ENCODE measurements at places on chromosomes 11 and 22. TPM values are rescaled to one million over a fixed set of nuclear protein-coding genes. Genes with fewer than 3 reads are reported as not detected.

GRCh38 chr11:119882316-119882715 lies 153.3 kb upstream of the NECTIN1 start:
- no peak for DNase-seq

TIMM10B gene
- total RNA-seq: 35.1 TPM

PDE3B gene
- 16.5 TPM for total RNA-seq

DNA sequence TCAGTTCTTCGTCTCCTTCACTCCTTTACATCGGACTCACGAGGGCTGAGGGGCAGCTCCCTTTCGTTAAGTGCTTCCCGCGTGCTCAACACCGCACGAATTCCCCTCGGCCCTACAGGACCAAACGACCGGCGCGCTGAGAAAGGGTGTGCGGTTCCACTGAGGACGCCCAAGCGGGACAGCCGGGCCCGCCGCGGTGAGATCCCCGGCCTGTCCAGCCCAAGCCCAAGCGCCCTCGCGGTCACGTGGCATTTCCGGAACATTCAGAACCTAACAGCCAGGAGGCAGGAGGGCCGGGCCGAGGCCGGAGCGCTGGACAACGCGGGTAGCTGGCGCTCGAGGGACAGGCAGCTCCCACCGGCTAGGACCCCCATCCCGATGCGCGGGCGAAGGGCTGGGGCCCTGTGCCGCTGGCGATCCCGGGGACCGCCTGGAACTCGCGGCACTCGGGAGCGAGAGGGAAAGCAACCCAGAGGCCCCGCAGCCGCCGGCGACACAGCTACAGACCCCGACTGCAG lies 737 bp upstream of the STIP1 start:
- DNase-seq: peak; percentile 35

KCNJ5 gene
- not detected for total RNA-seq

- no peak for DNase-seq
These were observed 1.5 kb downstream of the SULT4A1 start for GRCh38 chr22:43860831-43861230.

ACTN3 gene
- total RNA-seq: not detected

DNA sequence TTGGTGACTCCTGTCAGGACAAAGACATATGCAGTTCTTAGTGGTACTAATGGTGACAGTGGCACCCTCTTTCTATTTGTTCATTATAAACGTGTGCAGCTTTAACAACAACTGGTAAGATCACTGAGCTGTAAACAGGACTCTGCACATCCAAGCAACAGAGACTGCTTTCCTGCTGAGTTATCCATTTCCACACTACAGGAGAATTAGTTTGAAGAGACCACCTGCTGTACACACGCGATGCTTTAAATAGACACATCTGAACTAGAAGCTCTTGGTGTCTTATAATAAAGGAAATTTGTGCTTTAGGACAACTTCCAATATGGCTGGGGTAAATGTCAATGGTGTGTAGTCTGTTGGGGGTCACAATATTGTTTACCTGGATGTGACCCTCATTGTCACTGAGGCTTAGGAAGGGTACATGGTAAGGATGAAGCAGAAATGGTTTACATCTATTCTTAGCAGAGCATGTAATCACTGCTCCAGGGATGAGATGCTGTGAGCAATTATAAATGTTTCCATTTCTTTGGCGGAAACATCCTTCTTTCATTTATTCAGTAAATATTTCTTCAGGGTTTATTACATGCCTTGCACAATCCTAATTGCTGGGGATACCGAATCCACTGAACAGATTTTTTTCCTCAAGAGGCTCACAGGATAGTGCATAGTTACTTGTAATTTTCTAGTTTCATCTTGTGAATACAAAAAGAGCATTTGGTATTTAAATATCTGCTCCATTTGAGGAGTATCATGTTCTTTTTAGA lies 354.0 kb upstream of the CCDC90B start:
- DNase-seq: no peak

DNA sequence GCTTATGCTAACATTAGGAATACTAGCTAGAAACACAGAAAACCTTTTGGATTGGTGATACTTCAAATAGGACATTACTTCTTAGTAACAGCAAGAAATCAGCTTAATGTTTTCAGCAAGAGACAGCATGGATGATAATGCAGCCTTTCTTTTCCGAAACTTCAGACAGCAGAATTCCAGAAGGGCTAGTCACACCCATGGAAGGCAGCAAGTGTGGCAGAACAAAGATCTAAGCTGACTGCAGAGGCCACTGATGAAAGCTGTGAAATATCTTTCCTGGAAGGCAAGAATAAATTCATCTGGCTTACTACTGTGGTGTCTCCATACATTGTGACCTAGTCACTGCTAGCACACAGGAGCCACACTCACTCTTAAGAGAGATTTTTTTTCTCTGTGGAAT lies 100.3 kb downstream of the CCDC83 start:
- no peak for DNase-seq

- peak; percentile 3 for DNase-seq
These were observed 68.4 kb downstream of the MYEOV start for GRCh38 chr11:69362315-69362714.

- no peak for DNase-seq
These were observed 66.6 kb downstream of the ATXN10 start for GRCh38 chr22:45738206-45738605.

DNA sequence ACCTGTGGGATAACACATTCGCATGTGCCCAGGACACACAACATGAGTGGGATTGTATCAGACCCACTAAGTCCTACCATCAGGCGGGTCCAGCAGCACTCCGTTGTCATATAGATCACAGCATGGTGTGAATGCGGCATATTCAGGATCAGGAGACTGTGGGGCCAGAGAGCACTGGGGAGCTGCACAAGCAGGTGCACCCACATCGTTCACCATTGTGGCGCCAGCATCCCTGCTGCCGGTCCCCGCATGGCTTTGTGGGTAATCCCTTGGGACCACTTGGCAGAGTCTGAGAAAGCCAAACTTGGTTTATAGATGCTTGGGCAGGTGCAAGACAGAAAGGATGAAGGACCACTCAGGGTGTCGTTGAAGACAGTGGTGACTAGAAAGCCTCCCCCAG lies 201.6 kb upstream of the B3GAT1 start:
- no peak for DNase-seq

DNA sequence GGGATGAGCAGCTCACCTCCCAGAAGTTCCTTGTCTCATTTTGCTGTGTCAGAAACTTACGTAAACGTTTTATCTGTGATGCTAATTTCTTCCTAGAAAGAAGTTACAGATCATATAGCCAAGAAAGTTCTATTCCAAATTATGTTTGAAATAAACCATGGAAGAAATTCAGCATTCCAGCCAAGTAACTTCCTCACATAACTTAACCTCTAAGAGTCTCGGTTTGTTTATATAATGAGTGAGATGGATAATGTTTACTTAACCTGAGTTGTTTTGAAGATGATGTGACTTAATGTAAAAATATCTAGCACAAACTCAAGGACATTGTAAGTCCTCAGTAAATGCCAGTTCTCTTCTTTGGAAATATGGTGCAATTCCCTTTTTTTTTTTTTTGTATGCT lies 8.9 kb upstream of the MUC15 start:
- DNase-seq: no peak

DNA sequence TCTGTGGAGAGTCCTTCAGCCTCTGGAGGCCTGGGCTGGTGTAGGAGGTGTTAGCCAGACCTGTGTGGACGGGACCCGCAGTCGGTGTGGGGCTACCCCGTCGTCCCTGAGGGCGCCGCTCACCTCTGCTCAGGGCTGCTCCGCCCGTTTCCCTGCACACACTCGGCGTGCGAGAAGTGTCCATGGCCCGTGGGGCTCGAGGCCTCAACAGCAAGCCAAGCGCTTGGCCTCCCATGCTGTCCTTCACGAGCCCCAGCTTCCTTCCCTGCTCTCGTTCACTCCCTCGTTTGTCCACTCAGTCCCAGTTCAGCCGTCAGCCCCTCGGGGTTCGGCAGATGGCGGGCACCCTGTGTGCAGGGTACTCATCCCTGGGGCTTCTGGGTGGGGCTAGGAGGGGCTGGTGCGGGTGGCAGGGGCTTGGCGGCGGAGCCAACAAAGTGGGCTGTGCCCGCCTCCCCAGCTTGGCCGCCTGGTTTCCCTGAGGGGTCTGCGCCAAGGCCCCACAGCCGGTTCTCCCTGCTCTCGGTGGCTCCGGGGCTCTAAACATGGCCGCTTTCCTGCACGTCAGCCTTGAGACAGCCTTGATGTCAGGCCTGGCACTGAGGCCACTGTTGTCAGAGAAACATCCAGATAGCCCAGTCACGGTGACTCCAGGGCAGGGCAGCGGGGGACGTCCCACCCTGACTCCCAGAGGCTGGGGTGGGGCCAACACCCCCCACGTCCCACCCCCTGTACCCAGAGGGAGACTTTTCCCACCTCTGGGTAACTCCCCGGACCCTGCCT lies 3.3 kb downstream of the MUC6 start:
- no peak for DNase-seq

DNA sequence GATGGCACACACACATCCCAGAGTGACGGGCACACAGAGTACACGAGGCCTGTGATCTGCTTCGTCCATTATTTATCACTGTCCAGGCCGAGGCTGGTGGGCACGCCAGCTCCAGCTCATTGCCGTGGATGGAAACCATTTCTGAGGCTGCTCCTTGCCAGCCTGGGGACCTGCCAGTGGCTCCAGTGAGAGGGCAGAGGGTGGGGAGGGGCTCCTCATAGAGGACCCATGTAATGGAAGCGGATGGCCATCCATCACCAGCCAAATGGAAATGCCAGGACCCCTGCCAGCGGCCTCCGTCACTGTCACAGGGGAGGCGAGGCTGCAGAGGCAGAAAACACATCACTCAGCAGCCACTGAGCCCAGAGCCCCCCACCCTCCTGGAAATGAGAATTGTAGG lies 35.7 kb downstream of the TP53I11 start:
- no peak for DNase-seq

DNHD1 gene
- 18.2 TPM for total RNA-seq

DNA sequence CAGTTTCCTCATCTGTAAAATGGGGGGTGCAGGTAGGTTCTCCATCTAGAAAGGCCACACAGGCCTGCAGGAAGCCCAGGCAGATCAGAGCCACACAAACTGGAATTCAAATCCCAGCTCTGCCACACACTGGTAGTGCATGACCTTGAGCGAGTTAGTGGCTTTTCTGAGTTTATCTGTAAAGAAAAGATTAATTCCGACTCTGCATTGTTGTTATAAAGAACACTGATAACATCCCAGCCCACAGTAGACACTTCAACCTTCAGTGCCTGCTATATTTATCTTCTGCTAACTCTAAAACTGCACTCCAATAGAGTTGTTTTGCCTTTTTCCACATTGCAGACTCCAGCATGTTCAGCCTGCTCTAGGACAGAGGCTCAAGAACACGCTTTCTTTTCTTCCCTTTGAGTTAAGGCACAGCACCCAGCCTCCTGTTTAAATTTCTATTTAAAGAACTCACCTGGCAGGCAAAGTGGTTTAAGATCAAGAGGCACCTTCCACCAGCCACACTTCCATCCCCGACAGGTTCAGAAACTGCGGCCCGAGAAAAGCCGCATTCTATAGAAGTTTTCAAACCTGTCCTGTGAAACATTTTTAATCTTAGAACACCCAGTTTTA lies 133.9 kb downstream of the PLEKHA7 start:
- DNase-seq: no peak

DNA sequence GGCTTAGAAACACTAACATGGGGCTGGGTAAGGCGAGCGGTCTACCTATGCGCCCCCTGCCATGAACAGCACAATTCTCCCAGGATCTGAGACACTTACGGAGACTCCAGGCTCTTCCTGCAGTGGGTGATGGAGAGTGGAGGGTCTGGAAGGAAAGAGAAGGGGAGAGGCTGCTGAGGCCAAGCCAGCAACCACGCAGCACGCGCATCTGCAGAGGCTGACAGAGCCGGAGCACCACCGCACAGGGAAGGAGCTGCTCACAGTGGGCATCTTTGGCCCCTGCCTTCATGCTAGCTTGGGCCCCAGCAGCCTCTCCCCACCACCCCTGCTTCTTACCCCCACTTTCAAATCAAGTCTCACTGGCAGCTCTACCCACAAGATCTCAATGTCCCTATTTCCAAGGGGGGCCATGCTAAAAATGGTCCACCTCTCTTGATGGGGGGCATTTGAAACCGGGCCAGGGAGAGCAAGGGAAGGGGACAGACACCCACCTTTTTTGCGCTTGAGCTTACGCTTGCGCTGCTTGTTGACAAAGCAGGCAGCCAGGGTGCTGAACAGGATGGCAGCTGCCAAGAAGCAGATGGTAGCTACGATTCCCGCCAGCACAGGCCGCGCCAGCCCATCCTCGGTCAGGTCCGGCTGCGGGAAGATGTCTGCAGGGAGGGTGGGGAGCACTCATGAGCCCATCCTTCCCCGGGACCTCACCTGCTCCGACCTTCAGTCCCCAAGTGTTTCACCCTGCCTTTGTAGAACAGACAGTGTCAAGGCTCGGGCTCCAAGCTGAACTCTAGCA lies 34.5 kb downstream of the IGSF9B start:
- no peak for DNase-seq

SMDT1 gene
- 56.2 TPM for total RNA-seq

GRCh38 chr22:50656122-50657070 lies 16.2 kb upstream of the SHANK3 start:
- no peak for DNase-seq

TREH gene
- not detected for total RNA-seq

CALCA gene
- not detected for total RNA-seq

IGF2 gene
- total RNA-seq: 0.21 TPM

PKNOX2 gene
- total RNA-seq: not detected

DNA sequence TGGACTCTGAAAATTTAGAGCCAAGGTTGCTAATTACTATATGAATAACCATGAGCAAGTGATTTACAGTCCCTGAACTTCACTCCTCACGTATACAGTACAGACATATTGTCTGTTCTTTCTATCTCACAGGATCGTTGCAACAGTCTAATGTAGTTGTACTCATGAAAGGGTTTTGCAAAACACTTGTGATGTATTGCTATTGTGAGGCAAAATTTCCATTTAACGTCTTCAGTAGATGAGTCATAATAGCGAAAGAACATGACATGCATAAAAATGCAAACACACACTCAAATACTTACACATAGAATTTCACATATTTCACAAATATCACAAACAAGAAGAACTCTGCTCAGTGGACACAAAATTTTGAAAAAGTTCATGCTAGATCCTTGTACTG lies 134.6 kb upstream of the TRPC6 start:
- DNase-seq: no peak

VSIG2 gene
- total RNA-seq: 0.29 TPM

DNA sequence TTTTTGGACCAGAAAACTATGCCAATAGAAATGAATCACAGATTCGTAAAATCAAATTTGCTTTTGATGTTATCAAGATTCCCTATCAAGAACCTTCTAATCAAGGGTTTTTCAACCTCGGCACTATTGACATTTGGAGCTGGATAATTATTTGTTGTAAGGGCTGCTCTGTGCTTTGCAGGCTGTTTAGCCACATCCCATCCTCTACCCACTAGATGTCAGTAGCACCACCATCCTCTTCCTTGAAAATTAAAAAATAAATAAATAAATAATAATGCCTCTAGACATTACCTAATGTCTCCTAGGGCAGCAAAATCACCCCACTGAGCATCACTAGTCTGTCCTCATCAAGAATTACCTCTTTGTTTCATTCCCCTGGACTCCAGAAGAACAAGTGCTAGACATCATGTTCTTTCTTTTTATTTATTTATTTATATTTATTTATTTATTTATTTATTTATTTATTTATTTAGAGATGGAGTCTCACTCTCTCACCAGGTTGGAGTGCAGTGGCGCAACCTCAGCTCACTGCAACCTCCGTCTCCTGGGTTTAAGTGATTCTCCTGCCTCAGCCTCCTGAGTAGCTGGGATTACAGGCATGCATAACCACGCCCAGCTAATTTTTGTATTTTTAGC lies 744.7 kb downstream of the KCNA4 start:
- no peak for DNase-seq

DBX1 gene
- not detected for total RNA-seq
